ENCODE measurements at places on chromosomes 2 and 18.
A peak's percentile ranks its signal among the peaks of the same experiment; 100 is the strongest.

DNA sequence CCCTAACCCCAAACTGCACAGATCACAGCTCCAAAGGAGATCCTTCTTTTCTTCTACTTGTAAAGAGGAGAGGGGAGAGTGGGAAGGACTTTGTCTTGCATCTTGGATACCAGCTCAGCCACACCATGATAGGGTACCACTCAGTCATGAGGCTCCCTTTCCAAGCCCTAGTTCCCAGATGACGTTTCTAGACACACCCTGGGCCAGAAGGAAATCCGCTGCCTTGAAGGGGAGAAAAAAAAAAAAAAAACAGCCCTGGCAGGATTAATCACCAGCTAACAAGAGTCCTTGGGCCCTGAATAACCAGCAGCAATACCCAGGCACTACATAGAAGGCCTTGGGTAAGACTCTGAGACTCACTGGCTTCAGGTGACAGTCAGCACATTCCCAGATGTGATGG, 36.9 kb downstream of the ST8SIA3 start:
- no peak for DNase-seq

DNA sequence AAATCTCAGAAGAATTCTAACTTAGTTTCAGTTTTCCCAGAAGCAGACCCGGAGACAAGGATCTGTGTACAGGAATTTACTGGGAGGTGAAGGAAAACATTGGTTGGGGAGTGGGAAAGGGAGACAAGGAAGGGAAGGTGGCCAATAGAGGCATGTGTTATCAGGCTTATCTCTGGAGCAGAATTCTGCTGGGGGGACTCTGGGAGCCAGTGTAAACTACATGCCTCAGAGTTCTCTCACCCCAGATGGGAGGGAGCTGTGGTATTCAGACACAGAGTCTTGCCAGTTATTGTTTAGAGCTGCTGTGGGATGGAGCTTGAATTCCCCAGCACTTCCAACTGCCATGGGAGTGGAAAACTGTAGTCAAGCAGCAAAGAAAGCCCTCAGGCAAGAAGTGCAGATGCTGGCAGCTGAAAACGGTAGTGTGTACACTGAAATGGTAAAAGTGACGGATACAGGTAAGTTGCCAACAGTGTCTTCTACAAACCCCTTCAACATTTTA, 19.0 kb downstream of the DNPEP start:
- peak; percentile 69 for DNase-seq

- DNase-seq, result no peak
Measured at GRCh38 chr2:218081063-218081462, 12.0 kb downstream of the RUFY4 start.

DNA sequence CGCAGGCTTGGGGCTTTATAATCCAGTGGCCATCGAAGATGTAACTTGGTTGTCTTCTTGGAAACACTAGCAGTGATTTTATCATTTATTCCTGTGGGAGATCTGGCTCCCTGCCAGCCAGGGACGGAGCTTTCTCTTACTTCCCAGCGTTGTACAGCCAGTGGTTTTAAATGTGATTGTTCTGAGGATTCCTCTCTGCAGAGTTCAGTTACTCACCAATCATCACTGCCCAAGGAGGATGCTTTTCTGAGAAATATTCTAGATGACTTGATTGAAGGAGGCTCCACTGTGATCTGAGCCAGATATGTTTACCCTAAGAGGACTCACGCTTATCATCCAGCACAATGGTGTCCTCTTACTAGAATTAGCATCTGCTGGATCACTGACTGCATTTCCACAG, 744.3 kb downstream of the RNF144A start:
- DNase-seq, result no peak

DNA sequence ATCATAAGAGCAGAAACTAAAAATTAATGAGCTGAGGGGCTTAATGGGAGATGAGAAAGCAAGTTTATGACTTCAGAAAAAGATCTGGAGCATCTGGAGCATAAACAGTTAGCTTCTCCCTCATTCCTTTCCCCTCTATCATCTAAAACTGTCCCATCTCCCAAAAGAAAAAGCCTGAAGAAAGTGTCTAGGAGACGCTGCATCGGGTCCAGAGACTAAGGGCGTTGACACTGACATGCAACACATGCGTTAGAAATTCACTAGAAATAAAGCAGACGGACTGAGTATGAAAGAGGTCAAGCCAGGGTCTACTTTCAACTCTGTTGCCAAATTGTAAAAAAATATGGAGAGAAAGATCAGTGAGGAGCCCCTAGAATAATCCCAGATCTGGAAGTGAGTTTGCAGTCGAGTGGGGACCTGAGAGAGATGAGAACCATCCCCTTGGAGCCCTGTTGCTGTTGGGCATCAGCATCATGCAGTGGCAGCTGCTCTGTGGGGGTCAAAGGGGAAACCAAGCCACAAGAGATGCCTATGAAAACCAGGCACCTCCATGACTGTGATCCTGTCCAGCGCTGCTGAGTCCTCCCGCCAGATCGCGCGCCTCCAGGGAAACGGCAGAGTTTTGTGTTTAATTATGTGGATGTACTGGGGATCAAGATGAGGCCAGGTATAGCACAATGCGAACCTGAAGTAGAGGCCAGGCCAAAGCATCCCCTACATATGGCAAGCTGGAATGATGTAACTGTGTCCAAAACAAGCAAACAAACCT, 13.9 kb downstream of the ANTXR1 start:
- no peak for DNase-seq

GRCh38 chr2:64313398-64313723, 140.6 kb upstream of the LGALSL start:
- DNase-seq, result no peak

- DNase-seq, result no peak
Measured at GRCh38 chr2:99867770-99868169, 274.6 kb downstream of the AFF3 start.

DNA sequence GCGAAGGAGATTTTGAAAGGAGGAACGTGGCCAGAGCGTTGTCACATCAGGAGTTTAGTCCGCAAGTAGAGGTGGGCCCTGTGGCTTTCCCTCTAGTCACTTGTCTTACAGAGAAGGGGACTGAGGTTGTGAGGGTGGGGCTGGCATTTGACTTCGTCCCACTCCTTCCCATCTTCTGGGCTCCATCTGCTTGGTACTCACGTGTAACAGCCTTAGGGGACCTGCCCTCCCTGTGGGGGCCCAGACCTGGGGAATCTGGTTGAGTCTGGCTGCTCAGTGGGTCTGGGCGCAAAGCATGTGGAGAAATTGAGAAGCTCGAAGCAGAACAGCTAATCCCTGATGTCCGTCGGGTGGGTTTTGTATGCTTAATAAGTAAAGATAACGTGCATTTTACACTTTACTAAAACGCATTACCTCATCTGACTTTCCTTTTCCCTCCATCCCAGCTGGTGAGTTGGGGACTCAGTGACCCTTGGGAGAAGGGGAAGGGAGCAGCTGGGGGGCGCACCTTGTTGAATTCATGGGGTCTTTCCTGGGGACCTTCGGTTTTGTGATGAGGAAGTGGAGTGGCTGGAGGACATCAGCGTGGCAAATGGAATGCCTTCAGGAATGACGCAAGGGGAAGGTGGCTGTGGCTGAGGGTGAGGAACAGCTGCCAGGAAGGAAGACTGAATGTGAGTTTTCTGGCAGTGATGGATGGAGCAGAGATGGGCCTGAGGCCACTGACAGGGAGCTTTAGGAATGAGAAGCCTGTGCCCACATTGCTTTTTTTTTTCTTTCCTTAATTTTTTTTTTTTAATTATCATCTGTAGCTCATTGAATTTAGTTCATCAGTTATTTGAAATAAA, 44.8 kb downstream of the ASAP2 start:
- DNase-seq, result peak; percentile 58

- DNase-seq, result no peak
Measured at GRCh38 chr2:152466980-152467676, 132.2 kb downstream of the FMNL2 start.

GRCh38 chr2:83826577-83826976, 632.5 kb downstream of the SUCLG1 start:
- DNase-seq, result no peak

DNA sequence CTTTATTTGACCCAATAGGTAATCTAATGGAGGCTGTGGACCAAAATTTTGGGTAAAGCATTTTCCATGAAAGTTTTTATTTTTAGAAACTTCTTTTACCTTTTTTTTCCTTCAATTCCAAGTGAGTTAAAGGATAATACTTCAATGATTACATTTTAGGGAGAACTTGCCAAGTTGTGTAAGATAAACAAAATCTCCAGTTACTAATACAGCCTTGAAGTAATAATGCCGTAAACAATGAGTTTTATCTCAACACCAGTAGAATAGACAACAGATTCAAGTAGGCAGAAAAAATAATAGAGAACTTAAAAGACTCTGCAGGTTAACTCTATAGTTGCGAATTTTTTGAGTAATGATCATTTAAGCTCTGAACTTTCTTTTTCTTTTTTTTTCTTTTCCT, 807.4 kb downstream of the CNTNAP5 start:
- no peak for DNase-seq

DNA sequence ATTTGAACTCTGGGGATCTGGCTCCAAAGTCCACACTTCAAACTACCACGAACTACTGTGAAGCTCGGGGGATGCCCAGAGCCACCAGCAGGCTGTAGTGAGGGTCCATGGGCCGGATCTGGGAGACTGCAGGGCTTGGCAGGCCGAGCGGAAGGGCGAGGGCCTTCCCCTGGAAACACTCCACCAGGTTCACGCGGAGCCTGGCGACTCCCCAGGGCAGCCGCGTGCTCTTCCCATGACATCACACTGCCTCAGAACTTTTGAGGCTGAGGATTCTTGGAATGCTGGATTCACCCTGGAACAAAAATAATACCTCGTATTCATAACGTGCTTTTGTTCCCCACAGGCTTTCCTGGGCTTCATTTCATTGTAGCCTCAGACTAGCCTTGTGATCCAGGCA, 201.0 kb downstream of the SMAD7 start:
- DNase-seq, result no peak

GRCh38 chr2:175620106-175620505, 382.0 kb downstream of the LNPK start:
- no peak for DNase-seq

GRCh38 chr2:156687715-156688114, 251.5 kb downstream of the GPD2 start:
- DNase-seq, result no peak

DNA sequence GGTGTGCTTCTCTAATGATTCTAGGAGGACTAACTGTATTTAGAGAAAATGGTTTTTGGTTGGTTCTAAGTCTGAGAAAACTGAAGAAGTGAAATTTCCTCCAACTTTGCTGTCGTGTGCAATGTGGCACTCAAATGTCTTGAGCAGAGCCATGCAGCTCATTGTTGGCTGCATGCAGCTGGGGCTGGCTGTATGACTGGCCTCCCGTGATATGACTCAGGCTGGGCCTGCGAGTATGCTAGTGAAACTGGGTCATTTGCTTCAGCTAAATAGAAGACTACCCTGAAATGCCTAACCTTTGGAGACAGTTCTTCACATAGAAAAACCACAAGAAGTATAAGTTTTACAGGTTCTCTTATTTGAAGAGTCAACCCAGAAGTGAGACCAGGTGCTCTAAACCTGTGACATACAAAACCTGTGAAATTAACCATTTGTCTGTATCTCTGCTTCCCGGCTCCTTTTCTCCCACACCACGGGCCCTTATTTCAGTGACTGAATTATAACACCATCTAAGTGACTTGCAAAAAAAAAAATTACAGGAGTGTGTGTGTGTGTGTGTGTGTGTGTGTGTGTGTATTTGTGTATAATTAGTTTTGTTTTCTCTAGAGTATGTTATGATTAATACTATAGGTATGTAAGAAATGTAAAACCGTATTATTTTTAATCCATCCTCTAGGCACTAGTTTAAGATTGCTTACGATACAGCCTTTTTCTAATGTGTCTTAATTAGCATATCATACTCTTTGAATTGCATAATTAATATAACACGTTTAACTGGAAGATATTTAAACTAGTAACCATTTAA, 15.9 kb downstream of the POLI start:
- DNase-seq, result peak; percentile 22

GRCh38 chr2:51673628-51674027, 641.7 kb upstream of the NRXN1 start:
- no peak for DNase-seq

DNA sequence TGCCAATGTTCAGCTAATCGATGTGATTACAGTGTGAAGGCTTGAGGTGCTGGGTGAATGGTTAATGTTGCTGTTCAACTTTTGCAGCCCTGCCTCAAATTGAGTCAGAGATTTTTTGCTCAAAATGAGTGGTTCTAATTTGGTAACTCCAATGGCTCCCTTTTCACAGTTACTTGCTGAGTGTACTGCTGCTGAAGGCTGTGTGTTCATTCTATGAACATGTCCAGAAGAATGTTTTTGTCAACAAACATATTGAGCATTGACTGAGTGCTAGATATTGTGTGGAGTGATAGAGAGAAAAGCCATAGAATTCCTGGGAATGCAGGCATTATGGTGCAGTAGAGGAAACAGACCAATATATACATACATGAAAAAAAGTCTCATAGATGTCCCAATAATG, 39.0 kb upstream of the TCF4 start:
- no peak for DNase-seq

DNA sequence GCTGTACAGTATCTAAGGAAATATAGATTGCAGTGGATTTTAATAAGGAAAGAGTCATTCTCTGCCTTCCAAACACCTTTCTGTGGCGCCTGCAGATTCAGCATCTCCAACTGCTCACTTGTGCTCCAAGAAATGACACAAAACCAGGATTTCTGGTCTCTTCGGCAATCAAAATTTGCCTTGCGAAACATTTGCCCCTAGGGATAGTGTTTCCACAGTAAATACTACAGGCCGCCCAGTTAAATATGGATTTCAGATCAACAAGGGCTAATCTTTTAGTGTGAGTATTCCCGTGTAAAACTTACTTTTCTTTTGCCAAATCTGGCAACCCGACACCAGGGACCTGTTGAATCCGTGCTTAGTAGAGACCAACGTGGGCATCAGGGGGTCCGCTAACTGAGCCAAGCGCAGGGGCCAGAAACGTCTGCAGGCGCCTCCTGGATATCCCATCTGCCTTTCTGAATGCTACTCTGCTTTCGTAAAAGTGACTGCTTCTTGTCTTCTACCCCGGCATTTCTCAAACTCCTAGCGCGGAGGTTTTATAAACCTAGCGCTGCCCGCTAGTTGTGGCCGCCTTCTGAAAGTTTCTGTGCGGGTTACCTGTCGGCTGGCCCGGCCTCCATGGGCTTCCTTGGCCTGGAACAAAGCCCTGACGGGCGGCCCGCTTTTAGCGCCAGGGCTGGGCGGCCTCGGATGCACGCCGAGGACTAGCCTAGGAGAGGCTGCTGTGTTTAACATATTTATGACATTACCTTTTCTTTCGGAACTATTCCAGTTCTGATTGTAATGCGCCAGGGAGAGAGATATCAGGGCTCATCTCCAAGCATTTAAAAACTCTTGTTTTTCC, 2.5 kb downstream of the CYP1B1 start:
- DNase-seq, result no peak

- DNase-seq, result no peak
Measured at GRCh38 chr2:1718339-1719220, 25.7 kb downstream of the PXDN start.

GRCh38 chr2:29627279-29627711, 294.1 kb downstream of the ALK start:
- DNase-seq, result no peak

- DNase-seq, result no peak
Measured at GRCh38 chr2:37631698-37632097, 39.7 kb downstream of the CDC42EP3 start.

Data from amniotic stem cell (primary cell).